NCI-H1436 treated with DMSO at 0.1 percent for 48 hours (cell line): ENCODE measurements at places on chromosomes 3 and 15.

- DNase-seq: no peak
These were observed 293.9 kb downstream of the CADM2 start for GRCh38 chr3:85252686-85253085.

GRCh38 chr3:171772427-171773056, 37.7 kb downstream of the PLD1 start:
- DNase-seq: peak; percentile 31

GRCh38 chr3:28150465-28151206, 90.8 kb upstream of the CMC1 start:
- no peak for DNase-seq

DNA sequence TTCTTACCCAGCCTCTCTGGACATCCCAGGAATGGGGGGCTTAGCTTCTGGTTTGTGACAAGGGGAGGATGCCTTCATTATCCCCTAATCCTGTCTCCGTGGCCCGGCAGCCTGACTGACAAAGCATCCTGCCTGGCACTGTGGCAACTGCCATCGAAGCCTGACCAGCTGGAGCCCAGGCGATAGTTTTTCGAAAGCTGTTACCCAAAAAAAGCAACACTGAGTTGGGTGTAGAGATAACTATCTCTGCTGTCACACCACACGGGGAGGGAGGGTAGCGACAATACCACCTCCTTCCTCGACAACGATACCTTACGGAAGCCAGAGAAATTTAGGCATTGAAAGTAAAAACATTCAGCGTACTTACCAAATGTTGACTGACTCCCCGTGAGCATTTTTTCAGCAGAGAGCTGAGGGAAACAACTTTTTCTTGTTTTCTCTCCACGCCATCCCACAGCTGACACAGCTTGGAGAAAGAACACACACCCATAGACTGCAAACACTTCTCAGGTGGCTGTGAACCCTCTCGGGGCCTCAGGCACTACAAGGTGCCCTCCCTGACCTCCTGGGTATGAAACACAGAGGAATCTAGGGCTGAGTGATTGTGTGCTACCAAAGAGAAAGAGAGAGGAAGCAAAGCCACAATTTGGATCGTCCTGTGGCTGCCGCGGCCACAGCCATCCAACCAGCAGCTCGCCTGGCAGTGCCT, 361.9 kb upstream of the ICE2 start:
- DNase-seq: no peak

DNA sequence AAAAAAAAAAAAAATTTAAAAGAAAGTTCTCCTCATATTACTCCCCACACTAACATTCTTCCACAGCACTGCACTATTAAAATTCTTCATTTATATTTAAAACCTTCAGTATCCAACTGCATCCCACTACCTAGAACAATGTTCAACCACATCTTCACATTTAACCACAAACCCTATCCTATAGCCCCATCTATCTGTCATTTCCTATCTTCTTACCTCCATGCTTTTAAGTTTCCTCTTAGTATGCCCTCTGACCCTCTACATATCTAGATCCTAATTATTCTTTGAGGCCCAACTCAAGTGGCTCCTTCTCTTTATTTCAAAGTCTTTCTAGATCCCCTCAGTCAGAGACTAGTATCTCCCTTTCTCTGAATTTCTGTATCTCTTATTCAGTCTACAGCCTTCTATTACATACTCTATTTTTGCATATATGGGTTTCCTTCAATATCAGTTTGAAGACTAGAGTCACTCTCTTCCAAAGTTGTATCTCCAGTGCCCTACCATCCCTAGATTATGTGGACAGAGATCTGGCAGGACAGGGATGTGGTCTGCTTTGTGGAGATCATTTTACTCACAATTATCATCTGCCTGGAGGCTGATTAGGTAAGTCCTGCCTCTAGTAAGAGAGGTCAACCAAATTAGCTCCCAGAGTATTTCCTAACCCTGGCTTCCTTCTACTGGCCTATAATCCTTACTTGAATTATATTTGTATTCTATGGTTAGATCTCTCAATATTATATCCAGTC, 1.4 kb downstream of the CIAO2A start:
- no peak for DNase-seq

GRCh38 chr15:82044373-82045178, 1.2 kb downstream of the MEX3B start:
- DNase-seq: no peak

DNA sequence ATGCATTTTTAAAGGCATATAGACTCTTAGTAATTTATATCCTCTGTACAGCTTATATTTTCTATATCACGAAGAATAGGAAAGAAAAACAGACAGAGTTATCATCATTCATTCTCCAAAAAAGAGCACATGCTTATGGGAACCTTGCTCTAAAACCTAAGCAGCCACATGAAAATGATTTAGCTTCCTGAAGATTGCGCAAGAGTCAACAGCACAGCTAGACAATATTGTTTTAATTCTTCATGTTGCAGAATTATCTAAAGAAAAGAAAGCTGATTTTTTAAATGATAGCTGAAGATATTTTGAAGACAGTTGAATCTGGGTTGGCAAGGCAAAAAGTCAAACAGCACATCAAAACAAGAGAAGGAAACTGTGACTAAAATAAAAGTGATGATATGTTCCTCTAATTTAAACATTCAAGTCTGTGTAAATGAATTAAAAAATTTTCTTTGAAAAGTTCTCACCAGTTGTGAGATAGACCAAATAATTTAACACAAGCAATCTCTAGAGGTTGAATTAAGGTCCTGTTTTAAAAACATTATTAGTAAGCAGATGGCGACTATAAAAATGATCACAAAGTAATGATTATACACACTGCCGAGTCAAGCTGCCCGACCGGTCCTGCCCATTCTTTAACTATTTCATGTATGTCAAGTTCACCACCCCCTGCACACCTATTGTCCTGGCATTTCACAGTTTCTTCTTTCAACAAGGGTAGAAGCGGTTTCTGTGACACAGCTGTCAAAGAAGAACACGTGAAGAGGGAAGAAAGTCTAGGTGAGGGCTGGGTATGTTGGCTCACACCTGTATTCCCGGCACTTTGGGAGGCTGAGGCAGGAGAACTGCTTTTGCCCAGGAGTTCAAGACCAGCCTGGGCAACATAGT, 74.2 kb upstream of the BHLHE40 start:
- no peak for DNase-seq

DNA sequence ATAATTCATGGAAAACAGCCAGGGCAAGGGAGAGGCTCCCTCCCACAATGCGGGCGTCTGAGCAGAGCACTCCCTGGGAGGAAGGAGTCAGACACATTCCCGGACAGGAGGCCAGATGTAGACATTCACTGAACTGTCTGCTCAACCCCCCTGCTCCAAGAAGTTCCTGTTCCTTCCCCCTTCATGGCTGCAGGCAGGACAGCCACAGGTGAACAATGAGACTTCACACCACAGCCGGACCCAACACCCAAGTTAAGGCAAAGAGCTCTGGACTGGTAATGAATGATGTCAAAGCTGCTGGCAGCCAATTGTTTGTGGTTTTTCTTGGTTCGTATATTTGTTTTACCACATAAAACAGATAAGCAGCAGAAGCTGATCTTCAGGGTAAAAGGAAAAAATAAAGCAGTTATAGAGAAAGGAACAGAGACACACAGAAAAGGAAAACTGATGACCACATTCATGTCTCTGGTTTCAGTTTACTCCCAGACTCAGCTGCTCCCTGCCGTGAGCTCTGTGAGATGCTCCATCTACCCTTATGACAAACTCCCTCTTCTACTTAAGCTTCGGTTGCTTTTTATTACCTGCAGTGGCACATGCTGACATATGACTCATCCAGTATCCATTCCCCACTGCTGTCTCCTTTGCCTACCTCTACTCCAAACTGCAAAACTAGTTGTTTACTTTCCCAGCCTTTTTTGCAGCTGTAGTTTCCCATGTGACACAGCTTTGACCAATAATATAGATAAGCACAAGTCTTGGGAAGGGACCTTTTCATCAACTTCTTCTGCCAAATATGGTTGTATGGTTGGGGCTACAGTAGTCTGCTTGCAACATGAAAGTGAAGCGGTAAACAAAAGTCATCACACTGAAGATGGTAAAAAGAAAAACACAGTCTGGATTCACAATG, 33.1 kb downstream of the DZIP1L start:
- no peak for DNase-seq
